Activated T-helper 2 cell treated with anti-CD3 and anti-CD28 coated beads, Interferon-gamma antibody, Interleukin-2, Interleukin-4, amounts not matched to agents 10 μg/mL and 5 μg/mL and 100 μg/mL, durations not matched to agents 14 hours and 24 hours and 36 hours (primary cell): ENCODE measurements at places on chromosomes 13 and 19.

DNA sequence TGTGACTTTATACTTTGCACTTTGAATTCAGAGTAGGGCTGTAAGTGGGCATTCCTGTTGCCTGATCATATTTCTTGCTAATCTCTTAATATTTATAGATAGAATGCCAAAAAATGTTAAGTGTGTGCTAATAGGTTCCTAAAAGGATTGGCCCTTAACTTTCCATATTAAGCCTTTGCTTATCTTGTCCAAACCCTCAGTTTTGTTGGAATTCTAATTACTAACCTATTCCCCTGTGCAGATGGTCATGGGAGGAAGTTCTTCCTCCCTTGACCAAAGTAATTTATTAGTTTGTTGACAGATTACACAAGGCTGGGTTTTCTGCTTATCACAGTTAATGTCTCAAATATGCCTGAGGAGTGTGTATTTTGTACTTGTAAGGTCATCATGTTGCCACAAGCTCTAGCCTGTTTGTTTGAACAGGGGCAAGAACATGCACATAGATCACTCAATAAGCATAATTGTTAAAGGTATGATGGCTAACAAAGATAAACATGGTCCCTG lies 541.1 kb upstream of the SPRY2 start:
- no peak for DNase-seq

DNA sequence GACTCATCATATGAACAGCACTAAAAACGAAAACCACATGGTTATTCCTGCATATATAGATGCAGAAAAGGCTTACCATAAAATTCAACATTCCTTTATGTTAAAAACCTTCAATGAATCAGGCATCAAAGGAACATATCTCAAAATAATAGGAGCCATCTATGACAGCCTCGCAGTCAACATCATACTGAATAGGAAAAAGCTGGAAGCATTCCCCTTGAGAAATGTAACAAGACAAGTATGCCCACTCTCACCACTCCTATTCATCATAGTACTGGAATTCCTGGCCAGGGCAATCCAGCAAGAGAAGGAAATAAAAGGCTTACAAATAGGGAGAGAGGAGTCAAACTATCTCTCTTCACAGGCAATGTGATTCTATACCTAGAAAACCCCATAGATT lies 179.6 kb upstream of the HTR2A start:
- DNase-seq, result no peak

DNA sequence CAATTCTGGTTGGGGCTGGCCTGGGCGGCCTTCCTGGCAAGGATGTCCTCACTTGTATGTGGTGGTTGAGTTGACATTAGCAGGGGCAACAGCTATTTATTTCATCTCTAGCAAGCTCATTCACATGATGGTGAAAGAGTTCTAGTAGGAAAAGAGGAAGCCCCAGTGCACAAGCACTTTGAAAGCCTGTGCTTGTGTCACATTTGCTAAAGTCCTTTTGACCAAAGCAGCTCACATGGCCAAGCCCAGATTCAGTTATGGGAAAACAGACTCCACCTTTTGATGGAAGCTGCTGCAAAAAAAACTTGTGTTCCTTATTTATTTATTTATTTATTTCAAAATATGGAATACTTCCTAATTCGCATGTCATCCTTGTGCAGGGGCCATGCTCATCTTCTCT lies 17.2 kb downstream of the GTF2F2 start:
- DNase-seq, result no peak

GRCh38 chr19:11061952-11062351 lies 27.3 kb upstream of the LDLR start:
- no peak for DNase-seq

- DNase-seq, result no peak
These were observed 150.9 kb downstream of the LACC1 start for GRCh38 chr13:44030615-44031014.
